ENCODE measurements at places on chromosomes 2 and 18. TPM values are rescaled to one million over a fixed set of nuclear protein-coding genes. Genes with fewer than 3 reads are reported as not detected.

Gene POTEJ
- total RNA-seq = not detected

Gene EDAR
- not detected for total RNA-seq

Gene PMAIP1
- total RNA-seq = 3.2 TPM

Gene NLRC4
- not detected for total RNA-seq

Gene ACOXL
- total RNA-seq = 0.44 TPM

Gene UBE2E3
- total RNA-seq = 237 TPM

Gene OTOF
- total RNA-seq = 0.13 TPM

Gene RGPD8
- total RNA-seq = 11.8 TPM

Gene FOXI3
- total RNA-seq = 0.69 TPM

Gene GPC1
- 4.5 TPM for total RNA-seq

Gene POTEC
- total RNA-seq = not detected

Gene GAREM2
- 4.6 TPM for total RNA-seq

Gene GKN1
- not detected for total RNA-seq

Gene ALK
- 0.05 TPM for total RNA-seq

Gene ICOS
- not detected for total RNA-seq

Gene NEB
- 0.64 TPM for total RNA-seq

Gene AGAP1
- 43.9 TPM for total RNA-seq

Gene MOGAT1
- total RNA-seq = 0.26 TPM

Gene LRRC30
- total RNA-seq = not detected

Gene TET3
- total RNA-seq = 23.0 TPM

Gene CD8A
- total RNA-seq = not detected

Gene KATNAL2
- total RNA-seq = 7.9 TPM

Gene CHST10
- 20.6 TPM for total RNA-seq

Gene LAMA3
- 1.7 TPM for total RNA-seq

Gene EVX2
- not detected for total RNA-seq

Gene IL1RN
- total RNA-seq = not detected

Gene DNAJC5G
- not detected for total RNA-seq

Gene CRYBA2
- total RNA-seq = not detected

Gene PPP1R1C
- total RNA-seq = 0.97 TPM

Gene DRC1
- total RNA-seq = 0.36 TPM

Gene AQP12A
- total RNA-seq = not detected

Gene IL37
- total RNA-seq = not detected

Gene PRKAG3
- not detected for total RNA-seq

Gene NPAS2
- 70.1 TPM for total RNA-seq

Gene SATB2
- 3.8 TPM for total RNA-seq

Gene SCYGR4
- not detected for total RNA-seq

Gene PSMA8
- not detected for total RNA-seq

Gene CERS6
- 36.4 TPM for total RNA-seq

Gene SPC25
- 6.2 TPM for total RNA-seq

Gene KRTCAP3
- 4.6 TPM for total RNA-seq

Gene HOXD13
- total RNA-seq = not detected

Gene CEP192
- total RNA-seq = 23.2 TPM

Gene CYS1
- total RNA-seq = 7.3 TPM

Gene FMNL2
- total RNA-seq = 41.7 TPM

Gene ZSWIM2
- not detected for total RNA-seq

Gene SPEG
- 6.1 TPM for total RNA-seq

Gene MRO
- 0.23 TPM for total RNA-seq

Gene UGT1A9
- total RNA-seq = not detected

Gene ABCB11
- 1.9 TPM for total RNA-seq

Gene COL4A4
- 0.15 TPM for total RNA-seq

Gene REG1B
- total RNA-seq = not detected

Gene NEMP2
- 8.3 TPM for total RNA-seq

Gene TMEFF2
- total RNA-seq = 0.10 TPM

Gene TFCP2L1
- total RNA-seq = 1.7 TPM

Gene GRB14
- 5.8 TPM for total RNA-seq

Gene CFAP210
- total RNA-seq = 0.41 TPM

Gene TMEM178A
- 4.8 TPM for total RNA-seq

Data from endothelial cell (in vitro differentiated cells).